ENCODE measurements at places on chromosomes 5 and 9.

DNA sequence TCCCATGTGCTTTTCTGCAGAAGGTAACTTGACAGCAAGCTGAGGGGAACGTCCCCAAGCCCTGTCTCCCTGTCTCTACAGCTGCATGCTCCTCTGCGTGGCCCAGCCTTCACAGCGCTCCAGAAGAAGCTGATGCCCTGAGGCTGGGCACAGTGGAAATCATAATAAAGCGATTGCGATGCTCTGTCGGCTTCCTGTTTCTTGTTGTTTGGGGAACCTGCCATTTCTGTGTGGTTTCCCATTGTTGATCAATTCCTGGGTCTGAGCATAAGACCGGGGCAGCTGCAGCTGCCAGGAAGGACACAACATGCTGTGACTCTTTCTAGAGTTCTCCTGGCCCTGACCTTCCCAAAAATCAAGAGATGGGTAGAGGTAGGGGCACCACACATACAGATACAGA is 7.2 kb upstream of the DNAJB5 start:
- no peak for DNase-seq

DNA sequence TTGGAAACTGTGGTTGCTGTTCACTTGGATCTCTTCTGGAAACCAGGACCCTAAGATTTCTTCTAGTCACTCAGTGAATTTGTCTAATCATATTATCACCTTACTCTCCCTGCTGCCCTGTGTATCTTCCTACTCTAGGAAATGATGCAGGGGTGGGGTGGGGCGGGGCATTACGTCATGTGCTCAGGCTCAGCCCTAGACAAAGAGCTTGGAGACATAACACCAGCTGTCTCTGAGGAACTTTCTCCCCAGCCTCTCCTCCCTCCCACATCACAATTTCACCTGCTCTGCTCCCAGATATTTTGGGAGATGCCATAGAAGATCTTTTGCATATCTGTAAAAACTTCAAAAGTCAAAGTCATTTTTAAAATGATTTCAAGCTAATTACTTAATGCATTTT is 470.4 kb downstream of the ZSWIM6 start:
- no peak for DNase-seq

GRCh38 chr5:154708207-154708606 is 47.0 kb upstream of the LARP1 start:
- DNase-seq, result no peak

DNA sequence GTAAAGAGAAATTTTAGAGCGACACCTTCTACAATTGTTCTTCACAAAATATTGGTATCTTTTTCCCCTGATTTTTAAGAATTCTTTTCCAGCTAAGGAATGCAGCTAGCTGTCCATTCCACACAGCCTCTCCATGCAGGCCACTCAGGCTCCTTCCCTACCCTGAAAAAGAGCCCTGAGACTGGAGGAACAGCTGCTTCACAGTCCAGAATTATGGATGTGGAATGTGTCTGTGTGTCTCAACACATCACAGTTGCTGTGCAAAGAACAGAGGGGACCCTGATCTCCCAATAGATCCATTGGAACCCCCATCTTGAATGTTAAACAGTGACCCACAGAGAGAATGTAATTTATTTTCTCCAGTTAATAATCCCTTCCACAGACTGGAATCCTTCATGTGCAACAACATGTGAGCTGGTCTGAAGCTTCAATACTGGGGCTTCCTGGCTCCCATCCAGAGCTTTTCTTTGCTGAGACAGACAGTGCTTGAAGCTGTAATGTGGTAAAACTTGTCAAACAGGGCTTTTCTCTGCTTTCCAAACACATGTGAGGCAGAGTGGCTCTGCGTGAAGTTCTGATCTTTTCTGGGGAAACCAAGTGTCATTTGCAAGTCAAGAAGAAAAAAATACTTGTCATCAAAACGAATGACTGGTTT is 53.3 kb upstream of the SMC5 start:
- no peak for DNase-seq

- no peak for DNase-seq
These were observed 424.1 kb downstream of the MED10 start for GRCh38 chr5:5954275-5954598.

GRCh38 chr5:3155046-3155445 is 403.6 kb upstream of the IRX2 start:
- no peak for DNase-seq

DNA sequence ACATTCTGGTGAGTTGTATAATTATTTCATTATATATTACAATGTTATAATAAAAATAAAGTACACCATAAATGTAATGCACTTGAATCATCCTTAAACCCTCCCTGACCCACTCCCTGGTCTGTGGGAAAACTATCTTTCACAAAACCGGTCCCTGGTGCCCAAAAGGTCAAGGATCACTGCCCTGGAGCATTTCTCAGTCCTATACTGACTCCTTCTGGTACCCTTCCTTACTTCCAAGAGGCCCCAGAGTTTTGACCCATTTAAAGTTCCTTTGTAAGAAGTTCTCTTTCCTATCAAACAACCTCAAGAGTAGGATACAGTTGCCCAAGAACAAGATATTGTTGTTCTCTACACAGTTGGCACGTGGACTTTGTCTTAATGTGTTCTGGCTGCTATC is 88.9 kb upstream of the TRPM3 start:
- no peak for DNase-seq

Measured in stimulated activated CD4-positive, alpha-beta T cell treated with anti-CD3 and anti-CD28 coated beads, Interleukin-1b, Interleukin-23, amount 100 ng/mL, for 24 hours (primary cell).